ENCODE measurements at places on chromosomes 3 and 15.

DNA sequence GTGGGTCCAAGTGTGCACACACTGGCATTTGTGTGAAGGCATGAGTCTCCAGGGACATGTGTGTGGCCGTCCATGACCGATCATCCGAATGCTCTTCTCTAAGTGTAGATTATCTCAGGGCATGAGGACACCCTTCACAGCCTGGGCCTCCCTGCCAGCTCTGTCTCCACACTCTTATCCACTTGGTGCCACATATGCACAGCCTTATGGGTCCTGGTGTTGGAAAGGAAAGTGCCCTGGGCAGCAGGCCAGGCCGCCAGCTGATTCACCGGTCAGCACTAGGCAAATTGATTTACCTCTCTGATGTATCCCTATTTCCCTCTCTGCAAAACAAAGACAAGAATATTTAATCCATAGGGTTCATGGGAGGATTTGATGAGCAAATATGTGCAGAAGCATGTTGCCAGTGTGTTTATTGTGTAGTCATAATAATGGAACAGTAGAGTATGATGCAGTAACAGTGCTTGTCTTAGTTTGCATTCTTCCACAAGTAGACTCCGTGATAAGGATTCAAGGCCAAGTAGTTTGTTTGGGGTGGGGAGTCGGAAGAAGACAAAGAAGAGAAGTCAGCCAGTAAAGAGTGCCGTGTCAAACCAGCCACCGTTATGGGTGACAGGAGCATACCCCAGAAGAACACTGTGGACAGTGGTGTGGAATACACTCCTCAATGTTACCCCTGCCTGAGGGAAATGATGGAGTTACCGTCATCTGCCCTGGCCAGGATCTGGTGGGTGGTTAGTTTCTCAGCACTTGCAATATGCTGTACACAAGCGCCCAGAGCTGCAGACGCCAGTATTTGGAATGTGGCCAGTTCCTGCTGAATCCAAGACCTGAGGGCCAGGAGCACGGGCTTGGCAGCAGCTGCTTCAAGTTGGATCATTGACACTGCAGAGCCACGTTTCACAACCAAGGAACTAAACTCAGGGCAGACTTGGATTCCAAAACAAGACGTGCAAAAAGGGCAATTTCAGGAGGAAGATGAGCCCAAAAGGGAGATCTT lies 85.1 kb downstream of the MTHFS start:
- no peak for DNase-seq

- DNase-seq, result no peak
Measured at GRCh38 chr3:108096532-108097321, 5.9 kb upstream of the CD47 start.

GRCh38 chr15:100869151-100869999 lies 10.3 kb upstream of the ALDH1A3 start:
- peak; percentile 73 for DNase-seq

DNA sequence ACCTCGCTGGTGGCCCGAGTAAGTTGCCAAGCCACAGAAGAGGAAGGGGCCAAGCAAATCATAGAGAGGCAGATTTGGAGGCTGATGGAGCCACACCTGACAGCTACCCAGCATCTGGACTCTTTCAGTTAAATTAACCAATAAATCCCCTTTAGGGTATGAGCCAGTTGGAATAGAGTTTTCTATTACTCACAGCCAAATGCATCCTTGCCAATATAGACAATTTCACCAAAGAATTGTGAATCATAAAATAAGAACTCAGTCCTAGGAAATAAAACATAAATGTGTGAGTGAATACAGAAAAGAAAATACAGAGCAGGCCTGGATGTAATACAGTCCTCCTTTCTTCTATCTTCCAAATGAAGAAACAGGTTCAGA lies 161.6 kb upstream of the ANKRD28 start:
- DNase-seq, result no peak

- DNase-seq, result peak; percentile 30
Measured at GRCh38 chr15:48046813-48047438, 73.9 kb upstream of the SLC24A5 start.

DNA sequence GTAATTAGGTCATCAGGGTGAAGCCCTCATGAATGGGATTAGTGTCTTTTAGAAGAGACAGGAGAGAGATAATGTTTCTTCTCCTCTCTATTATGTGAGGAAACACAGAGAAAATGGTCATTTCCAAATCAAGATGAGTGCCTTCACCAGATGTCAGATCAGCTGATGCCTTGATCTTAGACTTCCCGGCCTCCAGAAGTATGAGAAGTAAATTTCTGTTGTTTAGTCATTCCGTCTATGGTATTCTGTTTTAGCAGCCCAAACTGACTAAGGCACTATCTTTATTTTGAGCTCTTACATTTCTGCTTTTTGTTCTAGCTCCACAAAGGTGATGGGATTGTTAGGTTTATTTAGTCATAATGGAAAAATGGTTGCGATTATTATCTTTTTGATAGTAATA lies 273.2 kb upstream of the GADL1 start:
- no peak for DNase-seq

GRCh38 chr3:29536016-29536758 lies 255.3 kb downstream of the RBMS3 start:
- DNase-seq, result no peak

DNA sequence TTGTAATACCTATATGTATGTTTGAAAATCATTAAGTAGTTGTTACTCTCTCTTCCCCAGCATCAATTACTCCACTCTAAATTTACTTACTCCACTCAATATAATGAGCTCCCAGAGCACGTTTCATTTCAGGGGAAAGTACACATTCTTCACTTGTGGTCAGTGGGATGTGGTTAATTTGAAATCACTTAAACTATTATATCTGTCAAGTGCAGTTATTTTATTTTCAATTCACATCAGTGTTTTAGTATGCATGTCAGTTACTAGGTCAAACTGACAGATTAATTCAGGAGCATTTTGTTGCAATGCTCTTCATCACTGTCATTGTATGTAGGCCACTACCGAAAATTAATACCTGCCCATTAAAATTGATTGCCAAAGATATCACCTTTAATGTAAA lies 376.1 kb downstream of the ZIC4 start:
- DNase-seq, result no peak

DNA sequence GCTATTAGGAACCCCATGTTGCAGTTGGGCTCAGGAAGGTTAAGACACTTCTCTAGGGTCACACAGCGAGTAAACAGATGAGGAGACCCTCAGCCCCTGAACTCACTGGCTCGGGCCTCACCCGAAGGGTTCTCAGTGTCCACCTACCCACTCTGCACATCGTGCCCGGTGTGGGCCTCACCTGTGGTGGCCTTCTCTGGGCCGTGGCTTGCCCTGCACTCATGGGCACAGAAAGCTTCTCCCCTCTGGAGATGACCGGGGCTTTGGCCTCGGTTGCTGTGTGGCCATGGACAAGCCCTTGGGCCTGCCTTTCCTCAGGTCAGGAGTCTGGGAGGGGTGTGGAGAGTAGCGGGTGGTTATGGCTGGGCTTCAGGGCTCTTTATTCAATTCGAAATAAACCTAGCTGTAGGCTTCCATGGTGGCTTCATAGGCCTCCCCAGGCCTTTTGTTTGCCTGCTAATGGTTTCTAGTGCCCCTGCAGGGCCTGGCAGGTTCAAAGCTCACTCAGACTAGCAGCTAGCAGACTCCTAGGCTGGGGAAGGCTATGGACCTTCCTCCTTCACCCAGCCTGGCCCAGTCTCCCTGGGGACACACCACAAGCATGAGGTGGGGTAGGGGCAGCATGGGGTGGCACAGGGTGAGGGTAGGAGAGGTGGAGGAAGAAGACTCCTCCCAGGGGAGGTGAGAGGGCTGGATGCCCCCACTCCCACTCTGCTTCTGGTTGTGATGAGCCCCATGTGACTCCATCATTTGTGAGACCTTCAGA lies 103.1 kb downstream of the LINGO1 start:
- no peak for DNase-seq

DNA sequence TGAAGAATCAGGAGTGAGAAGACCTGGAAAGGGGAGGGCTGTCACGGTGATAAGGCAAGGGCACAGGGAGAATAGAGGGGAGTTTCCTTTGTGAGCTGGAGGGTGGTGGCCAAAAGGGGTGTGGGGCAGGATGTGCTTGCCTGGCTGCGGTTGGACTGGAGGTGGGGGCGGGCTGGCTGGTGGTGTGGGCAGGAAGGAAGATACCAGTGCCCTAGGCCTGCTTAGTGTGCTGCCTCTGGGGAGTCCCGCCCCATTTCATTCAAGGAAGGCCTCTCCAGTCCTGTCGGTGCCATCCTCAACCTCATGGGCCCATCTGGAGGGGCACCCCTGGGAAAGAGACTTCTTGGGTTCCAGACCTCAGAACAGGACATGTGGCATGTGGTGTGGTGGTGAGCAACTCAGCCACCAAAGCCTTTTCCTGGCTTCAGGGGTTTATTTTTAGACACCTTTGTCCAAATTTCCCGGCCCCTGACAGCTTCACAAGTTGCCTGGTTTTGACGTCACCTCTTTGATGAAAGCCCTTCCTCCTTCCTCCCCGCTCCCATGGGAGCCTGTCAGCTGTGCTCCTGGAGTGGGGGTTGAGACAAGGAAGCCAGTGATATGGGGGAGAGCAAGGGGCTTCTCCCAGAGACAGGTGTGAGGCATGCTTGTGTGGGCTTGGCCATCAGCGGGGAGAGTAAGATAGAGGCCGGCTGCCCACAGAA lies 15.6 kb downstream of the TEX264 start:
- DNase-seq, result no peak

DNA sequence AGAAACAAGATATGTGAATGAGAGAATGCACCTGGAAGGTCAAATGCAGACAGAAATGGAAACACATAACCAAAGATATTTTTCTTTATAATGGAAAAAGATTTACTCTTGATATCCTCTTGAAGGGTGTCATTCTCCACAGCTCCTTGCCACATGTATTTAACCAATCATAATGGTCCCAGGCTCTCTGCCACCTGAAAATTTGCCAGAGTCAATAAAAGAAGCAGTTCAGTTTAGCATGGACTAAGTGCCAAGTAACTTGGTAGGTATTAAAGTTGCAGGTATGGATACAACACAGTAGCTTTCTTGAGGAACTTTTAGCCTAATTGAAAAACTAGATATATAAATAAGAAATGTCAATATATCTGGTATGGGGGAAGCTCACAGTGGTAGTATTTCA lies 33.5 kb downstream of the TUSC7 start:
- DNase-seq, result no peak

DNA sequence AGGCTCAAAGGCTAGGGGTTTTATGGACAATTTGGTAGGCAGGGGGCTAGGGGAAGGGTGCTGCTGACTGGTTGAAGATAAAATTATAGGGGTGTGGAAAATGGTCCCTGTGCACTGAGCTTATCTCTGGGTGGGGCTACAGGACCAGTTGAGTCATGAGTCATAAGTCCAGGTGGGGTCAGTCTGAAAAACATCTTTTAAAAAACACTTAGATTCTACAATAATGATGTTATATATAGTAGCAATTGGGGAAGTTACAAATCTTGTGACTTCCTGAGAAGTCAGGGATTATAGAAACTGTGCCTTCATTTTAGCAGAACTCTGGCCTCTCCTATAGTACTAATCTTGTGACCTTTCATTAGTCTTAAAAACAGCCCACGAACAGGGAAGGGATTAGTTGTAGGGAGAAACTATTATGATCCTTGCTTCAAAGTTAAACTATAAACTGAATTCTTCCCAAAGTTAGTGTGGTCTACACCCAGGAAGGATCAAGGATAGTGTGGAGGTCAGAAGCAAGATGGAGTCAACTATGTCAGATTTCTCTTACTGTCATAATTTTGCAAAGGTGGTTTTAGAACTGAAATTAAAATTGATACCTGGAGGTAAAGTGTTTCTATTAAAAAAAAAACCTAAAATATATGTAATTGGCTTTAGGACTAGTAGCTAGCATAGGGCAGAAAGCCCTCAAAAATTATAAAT lies 130.1 kb downstream of the P2RY1 start:
- no peak for DNase-seq

DNA sequence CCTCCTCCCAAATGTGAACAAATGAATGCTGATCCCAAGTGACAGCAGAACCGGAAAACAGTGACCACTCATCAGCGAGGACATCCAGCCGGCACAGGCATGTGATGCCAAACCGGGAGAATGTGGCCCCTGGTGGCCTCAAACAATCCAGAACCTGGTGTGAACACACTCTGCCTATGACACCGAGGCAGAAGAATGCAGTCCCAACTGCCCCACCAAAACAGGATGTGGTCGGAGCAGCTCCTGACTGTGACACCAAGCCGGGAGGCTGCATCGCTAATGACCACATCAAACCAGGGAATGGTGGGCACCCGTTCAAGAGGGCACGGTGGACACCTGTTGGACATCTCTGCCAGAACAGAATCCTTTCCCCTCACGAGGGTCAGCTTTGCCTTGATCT lies 15.4 kb downstream of the SCN5A start:
- DNase-seq, result no peak

- DNase-seq, result peak; percentile 73
Measured at GRCh38 chr3:123883701-123884202, 380 bp downstream of the MYLK start.

DNA sequence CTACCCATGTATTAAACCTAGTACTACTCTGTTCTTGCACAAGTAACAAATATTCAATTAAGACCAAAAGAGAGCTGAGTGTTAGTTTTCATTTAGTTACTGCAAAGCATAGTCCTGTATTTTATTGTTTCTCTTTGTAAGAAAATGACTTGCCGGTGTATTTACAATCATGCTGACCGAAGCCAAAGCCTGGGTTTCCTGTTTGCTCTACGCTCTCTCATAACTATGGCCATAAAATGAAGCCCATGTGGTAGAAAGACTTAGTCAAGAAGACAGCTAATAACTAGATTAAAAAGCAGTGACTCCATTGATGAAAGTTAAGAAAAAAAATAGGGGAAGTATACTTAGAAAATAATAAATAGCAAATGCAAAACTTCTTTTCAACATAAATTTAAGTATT lies 479.9 kb downstream of the CNTN4 start:
- no peak for DNase-seq

GRCh38 chr15:90872486-90873184 lies 4.2 kb downstream of the FURIN start:
- DNase-seq, result no peak

DNA sequence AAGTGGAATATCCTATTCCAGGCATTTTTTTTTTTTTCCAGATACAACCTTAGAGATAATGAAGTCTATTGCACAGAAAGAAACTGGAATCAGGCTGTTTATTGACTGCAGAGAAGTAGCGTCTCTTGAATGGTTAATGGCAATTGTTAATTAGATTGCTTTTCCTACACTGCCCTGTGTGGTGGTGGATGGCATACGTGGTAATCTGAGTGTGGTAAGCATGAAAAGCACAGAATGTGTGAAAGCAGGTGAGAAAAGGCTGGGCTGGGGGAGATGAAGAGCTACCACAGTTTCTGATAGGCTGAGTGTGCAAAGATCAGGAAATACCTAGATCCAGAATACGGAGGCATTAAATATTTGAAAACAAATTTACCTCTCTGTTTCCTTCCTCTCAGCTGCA lies 486.3 kb upstream of the TBL1XR1 start:
- no peak for DNase-seq

All from ELF-1 (cell line).